GM19239 (cell line): ENCODE measurements at places on chromosomes 6 and 20.

GRCh38 chr6:41996997-41997396 is 53.3 kb upstream of the TAF8 start:
- no peak for DNase-seq

DNA sequence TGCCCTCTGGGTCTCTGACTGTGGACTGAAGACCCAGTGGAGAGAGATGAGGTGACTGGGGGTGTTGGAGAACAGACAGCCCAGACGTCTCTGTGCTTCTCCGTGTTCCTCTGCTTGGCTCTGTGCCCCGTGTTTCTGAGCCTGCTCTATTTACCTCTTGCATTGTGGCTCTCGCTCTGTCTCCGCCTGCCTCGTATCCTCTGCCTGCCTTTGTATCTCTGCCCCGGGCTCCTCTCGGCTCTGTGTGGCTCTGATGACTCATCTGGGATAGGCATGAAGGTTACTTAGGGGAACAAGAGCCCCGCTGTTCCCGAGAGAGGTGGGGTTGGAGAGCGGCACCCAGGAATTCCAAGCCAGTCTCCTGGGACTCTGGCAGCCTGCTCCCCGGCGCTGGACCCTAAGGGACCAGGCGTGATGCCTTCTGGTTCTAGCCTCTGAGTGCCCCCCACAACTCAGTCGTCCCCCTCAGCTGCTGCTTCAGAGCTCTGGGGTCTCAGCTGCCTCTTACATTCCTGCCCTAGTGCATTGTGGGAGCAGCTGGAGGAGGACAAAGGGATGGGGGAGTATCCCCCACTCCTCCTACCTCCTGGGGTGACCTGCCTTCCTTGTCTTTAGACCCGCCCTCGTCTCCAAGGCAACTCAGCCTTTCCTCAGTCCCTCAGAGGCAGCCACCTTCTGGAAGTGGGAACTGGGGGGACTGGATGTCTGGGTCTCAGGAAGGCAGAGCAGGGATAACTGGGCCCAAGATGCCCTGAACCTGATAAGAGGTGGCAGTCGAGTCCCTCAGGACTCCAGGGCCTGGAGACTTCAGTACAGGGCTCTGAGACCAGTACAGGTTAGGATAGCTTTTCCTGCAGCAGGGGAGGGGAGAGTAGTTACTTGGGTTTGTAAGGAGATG is 1.9 kb downstream of the DDR1 start:
- no peak for DNase-seq

- DNase-seq = no peak
Observed at GRCh38 chr20:5488823-5489222, 172.1 kb upstream of the PROKR2 start.

GRCh38 chr20:37350649-37351574 is 5.0 kb downstream of the SRC start:
- no peak for DNase-seq

- DNase-seq = no peak
Observed at GRCh38 chr6:159101656-159102055, 56.9 kb upstream of the TAGAP start.

- no peak for DNase-seq
Observed at GRCh38 chr6:129276986-129277385, 394.0 kb downstream of the LAMA2 start.

GRCh38 chr20:24405810-24406209 is 63.6 kb upstream of the SYNDIG1 start:
- no peak for DNase-seq

DNA sequence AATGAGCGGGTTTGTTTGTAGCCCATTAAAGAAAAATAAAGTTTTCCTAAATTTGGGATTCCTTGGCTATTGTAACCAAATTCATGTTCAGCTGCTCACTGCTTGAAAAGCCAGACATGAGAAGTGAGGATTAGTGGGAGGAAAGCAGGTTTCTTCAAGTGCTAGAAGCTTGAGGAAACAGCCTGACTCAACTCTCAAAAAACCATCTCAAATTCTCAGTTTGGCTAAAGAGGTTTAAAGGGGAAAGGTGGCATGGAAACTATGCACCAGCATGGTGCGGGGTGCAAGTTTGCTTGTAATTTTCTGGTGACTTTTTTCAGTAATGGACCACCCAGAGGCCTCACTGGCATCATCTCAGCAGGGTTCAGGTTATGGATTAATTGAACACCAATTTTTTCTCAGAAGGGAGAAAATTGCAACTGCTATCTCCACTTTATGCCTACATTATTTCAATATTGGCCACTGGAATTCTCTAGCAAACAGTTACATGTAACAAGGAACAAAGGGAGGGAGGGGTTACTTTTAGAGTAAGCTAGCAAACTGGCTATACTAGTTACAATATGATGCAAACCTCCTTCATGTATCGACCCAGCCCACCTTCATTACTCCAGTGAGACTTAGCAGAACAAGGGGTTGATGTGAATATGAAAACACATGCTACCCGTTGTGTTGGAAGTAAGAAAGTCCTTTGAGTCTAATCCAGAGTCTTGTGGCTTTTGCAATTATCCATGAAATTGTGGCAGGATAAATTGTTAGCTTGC is 85.0 kb upstream of the IFNGR1 start:
- DNase-seq = no peak

GRCh38 chr20:38065764-38066375 is 32.3 kb downstream of the RPRD1B start:
- no peak for DNase-seq
